ENCODE measurements at places on chromosomes 2 and 18.

GRCh38 chr2:117979911-117980701 lies 33.8 kb downstream of the CCDC93 start:
- DNase-seq, result no peak

DNA sequence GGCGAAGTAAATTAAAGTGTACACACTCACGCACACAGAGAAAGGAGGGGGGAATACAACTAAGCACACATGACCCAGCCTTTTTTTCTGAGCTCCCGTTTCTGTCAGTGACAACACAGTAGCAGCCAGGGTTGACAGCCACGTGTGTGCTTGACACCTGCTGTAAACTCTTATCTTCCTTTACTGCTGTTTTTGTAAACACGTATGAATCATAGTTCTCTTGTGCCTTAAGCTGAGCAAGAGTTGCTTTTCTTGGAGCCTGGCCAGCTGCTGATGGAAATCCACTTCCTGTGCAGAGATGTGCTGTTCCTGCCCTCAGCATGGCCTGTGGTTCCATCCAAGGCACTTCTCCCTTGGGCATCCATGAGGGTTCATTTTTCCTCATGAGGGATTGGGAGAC lies 561.9 kb downstream of the GALR1 start:
- peak; percentile 75 for DNase-seq

GRCh38 chr2:27027211-27027651 lies 5.5 kb upstream of the TMEM214 start:
- no peak for DNase-seq

GRCh38 chr2:118202707-118203303 lies 114.5 kb downstream of the INSIG2 start:
- DNase-seq, result peak; percentile 48

DNA sequence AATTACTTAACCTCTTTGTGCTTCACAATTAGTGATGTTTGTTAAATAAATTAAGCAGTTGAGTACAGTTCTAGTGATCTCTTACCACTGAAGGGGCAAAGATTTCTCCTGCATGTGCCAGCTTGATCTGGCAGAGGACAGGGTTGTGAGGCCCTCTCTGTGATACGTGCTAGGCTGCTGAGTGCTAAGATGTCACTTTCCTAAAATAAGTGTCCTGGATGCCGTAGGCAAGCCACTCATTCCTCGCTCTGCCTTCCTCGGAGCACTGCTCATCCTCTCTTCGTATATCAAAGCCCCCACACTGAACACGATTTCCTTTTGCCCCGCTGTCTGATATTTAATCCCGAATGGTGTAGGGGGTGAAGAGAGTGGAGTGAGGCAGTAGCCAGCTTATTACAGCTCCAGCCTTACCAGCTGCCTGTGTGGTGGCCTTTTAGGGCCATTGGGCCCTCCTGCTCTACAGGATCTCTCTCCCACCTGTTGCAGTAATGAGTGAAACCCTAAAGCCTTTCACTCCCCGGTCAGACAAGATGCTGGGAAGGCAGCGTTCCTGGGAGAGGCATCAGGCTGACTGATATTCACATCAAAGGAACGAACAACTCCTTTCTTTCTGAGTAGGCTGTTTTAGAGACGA lies 40.5 kb downstream of the PTPRM start:
- no peak for DNase-seq

- DNase-seq, result peak; percentile 26
Observed at GRCh38 chr18:66694852-66695251, 91.0 kb upstream of the CDH19 start.

DNA sequence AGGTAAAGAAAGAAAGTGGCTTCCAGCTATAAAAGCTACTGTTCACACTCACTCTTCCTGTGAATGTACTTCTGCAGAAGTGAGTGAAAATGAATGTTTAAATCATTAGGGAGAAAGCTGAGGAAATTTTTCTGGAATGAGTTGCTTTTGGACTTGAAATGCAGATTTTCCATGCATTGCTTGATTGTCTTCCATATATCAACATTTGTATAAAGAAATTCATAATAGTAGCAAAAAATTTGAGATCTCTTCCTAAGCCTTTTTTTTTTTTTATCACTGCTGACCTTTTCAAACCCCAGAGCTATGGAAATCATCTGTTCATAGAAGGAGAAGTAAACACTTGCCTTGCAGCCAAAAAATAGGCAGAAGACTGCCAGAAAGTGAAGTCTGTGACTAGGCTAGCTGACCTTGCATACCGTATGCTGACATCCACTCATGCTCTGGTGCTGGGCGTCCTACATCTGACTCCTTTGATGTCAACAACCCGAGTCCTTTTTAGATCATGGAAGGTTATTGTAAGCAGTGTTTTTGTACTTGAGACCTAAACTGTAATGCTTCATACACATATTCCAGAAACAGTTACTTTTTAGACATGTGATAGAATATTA lies 154.5 kb upstream of the RASGRP3 start:
- no peak for DNase-seq

- no peak for DNase-seq
Observed at GRCh38 chr18:57057890-57058289, 89.0 kb upstream of the BOD1L2 start.

GRCh38 chr2:112161431-112162145 lies 23.4 kb downstream of the FBLN7 start:
- peak; percentile 43 for DNase-seq

DNA sequence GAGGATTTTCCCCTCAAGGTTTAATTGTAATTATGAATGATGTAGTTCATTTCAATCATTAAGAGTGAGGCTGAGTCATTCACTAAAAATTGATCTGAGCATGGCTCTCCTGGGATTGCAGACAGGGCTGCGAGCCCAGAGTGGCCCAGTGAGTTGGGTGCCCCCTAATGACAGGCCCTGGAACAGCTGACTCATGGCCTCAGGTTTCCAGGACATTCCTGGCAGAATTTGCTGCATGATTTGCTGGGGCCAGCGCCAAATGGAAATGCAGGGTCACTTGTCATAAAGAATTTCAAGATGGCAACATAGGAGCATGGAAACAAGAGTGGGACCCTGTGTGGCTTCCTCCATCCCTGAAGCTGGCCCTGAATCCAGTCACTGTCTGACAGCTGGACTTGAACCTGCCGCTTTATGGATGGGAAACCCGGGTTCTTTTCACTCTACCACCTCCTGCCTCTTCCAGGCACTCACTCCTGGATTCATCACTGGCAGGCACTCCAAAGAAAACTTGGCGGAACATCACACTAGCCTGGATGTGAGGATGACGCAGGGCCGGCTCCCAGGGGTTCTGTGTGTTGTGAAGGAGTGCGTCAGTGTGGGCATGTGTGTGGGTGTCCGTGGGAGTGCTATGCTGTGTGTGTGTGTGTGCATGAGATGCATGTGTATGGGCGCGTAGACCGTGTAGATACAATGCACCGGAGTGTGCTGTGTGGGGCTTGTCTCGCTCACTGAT lies 15.2 kb downstream of the OTOF start:
- DNase-seq, result peak; percentile 62

GRCh38 chr2:3386448-3386958 lies 7.0 kb downstream of the TRAPPC12 start:
- no peak for DNase-seq

- DNase-seq, result no peak
Observed at GRCh38 chr2:11270891-11271290, 73.5 kb downstream of the ROCK2 start.

GRCh38 chr18:26491194-26491816 lies 57.0 kb downstream of the KCTD1 start:
- DNase-seq, result no peak

All from NCI-H69 (cell line).